Mesenteric fat pad (tissue), 1 donor: ENCODE measurements at places on chromosomes 12 and 14.
A peak's percentile ranks its signal among the peaks of the same experiment; 100 is the strongest.

DNA sequence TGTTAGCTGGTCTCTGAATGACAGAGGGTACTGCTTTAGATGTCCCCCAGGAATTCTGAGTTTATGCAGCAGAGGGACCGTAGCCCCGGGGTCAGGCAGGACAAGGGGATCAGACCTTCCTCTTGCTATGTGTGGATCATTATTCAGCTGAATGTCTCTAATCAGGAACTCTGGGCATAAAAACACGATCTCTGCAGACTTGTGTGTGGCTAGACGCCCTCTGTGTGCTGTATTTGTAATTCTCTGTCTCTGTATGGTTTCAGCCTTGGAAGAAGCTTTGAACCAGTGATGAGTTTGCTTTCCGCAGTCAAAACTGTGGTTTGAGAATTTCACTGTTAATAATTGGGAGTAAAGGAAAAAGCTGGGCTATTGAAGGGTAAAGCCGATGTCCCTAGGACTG lies 125.3 kb downstream of the ETV6 start:
- no peak for DNase-seq

DNA sequence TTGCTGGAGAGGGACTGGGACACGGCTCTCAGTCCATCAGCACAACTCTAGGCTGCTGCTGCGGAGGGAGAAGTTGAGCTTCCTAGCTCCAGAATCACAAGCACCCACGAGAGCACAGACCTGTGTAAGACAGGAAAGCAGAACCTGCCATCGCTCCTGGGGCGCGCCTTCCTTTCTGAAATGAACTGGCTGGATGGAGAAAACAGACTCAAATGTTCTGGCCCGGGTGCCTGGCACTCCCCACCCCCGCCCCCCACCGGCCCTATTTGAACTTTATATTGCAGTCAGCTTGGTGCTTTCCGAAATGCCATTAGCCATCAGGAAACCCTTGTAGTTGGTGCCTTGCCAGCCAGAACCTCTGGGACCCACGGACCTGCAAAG lies 23.8 kb downstream of the MVK start:
- DNase-seq = no peak

DNA sequence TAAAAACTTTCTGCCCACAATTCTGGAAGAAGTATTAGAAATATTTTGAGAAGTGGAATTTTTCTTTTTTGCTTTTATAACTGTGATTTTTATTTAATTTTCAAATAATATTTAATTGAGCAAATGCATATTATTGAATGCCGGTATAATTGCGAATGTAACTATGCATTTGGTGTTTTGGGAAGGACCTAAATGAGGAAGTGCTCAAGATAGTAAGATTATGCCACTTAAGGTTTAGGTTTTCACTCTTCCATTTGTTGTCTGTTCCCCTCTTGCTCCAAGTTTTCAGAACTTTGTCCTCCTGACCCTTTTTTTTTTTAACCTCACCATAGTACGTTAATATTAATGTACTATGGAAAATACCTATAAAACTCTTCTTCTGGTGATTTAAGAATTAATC lies 85.8 kb downstream of the KIAA0586 start:
- no peak for DNase-seq

DNA sequence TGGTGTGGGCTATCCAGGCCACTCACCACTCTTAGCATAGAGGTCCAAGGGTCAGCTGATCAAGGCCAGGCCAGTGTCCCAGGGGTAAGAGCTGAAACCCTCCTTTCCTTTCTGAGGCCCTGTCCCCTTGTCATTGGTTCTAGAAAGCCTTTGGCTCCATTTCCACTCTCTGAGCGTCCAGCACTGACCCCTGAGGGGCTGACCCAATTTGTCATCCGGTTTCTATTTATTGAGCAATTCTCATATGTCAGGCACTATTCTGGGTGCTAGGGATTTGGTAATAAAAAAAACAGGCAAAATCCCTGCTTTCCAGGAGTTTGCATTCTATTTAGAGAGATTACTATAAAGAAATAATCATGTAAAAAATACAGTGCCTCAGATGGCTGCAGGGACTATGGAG lies 3.4 kb downstream of the KRT77 start:
- no peak for DNase-seq

DNA sequence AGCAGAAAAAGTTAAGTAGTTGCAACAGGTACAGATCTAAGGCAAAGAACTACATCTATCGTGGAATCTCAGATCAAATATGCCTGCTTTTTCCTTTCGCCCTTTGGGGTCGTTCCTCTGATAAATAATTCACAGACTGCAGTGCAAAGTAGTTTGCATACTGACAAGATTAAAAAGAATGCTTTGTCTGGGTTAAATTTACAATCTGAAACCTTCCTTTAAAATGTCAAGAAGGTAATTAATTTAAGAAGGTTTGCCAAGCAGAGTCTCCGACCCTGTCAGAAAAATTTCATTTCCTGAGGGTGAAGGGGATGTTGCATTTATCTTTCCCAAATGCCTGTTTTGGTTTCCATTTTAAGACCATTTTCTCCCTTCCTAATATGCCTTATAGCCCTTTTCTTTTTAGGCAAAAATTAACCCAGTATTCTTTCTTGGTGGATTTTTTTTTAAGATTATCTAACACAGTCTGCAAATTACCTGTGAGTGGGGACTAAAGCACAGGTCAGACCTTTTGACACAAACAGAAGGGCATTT lies 406.9 kb downstream of the LRIG3 start:
- DNase-seq = no peak

DNA sequence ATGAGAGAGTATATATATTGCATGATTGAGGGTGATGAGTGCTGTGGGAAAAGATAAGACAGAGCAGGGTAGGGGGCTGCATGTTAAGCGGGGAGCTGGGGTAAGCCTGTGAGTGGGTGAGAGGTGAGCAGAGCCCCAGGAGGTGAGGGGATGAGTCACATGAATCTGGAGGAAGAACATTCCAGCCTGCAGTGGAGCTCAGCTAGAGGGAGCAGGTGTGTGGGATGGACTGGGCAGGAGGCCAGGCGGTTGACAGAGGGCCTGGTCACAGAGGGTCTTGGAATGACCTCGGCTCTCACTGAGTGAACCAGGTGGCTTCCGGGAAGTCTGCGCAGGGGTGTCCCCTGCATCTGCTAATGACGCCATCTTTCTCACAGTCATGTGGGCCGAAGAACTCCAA lies 44.4 kb downstream of the GIT2 start:
- peak; percentile 75 for DNase-seq
